ENCODE measurements at places on chromosomes 11 and 22.

GRCh38 chr11:1150116-1150515, 7.6 kb upstream of the MUC5AC start:
- no peak for DNase-seq

- DNase-seq: no peak
Measured at GRCh38 chr22:38861170-38861876, 10.7 kb downstream of the CBX6 start.

- no peak for DNase-seq
Measured at GRCh38 chr11:14012846-14013245, 50.3 kb downstream of the SPON1 start.

DNA sequence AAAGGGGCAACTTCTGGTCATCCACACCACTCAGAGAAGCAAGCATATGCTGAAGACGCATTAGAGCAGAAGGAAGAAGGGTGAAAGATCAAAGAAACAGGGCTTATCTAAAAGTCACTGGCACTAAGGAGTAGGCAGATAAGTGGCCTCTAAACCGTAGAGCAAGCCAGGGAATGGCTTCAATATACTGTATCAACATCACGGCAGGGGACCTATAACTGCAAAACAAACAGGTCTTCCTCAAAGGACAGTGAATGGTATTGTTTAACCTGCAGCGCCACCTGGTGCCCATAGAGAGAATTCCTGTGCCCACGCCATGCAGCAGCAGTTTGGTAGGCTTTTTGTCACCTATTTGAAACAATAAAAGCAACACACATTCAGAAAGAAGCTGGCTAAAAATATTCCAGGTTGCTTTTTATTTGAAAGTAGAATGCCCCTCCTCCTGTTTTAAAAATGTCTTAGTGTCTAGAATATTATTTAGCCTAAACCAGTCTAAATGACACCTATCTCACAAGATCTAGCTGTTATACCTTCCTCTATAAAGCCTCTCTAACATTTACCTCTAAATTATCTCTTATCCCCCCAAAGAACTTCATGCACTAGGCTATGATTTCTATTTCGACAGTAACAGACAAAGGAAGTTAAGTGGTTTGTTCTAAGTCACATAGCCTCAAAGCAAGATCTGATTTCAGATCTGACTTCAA, 21.8 kb downstream of the SNX19 start:
- DNase-seq: peak; percentile 68

DNA sequence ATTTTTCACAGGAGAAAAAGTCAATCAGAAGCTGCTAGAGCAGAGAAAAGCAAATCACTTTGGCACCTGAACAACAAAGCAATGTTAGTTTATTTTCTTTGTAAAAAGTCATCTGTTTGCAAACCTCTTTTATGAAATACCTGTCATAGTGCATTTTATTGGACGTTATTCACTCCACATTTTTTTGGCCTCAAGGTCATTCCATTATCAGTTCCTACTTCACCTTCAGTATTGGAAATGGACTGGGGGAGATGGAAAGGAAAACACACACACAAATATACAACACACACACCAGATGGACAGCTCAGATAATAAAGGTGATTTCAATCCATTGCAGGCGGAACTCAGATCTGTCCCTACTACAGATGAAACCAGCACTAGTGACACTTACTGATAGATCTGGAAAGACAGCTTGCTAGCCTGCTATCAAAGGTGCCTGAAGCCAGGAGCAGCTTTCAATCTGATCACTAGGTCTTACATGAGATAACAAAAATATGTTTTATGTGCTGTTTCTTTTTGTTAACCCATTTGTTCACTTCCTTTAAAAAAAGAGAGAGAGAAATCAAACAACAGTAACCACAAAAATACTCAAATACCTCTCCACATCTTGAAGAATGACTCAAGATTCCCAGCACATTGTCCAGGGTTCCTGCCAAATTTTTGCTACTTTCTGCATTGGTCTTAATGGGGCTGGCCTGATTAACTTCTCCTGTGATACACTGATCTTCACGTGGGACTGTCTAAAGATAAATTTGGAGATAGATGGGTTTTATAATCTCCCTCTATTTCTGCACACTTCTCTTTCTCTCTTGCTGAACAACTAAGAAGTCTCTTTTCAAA, 844.3 kb upstream of the TENM4 start:
- no peak for DNase-seq

DNA sequence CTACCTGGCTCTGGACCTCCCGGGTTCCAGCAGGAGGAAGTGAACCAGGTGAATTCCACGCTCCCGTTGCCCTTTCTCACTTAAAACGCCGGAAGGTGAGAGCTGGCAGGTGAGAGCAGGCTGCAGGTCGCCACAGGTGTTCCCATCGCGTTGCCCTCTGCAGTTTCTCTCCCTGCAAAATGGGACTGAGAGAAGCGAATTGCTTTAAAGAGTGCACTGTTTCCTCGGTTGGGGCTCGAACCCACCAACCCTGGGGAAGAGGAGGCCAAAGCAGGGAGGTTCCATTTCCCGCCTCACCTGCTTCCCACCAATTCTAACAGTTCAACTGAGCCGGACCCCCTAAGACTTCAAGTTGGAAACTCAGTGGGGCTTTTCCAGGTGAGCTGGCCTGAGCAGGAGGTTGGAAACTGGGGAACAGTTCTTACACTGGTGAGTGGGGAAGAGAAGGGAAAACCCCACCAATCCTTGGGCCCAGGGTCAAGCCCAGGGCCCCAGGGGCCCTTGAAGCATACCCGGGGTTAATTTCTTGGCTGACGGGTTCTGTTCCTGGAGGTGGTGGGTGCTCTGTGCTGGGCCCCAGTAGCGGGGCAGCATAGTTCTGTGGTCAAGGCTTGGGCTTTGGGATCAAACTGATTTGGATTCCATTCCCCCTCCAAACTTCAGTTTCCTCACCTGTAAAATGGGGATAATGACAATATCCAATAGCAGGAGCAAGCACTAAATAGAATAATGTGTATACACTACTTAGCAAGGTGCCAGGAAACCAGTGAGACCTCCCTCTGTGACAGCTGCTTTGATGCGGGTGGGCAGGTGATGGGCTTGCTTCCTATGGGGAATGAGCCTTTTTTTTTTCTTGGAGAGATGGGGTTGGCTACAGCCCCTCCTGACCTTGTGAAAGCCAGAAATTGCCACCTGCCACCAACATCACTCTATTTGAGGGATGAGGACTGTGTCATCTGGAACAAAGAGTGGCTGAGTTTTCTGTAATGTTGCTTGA, 788 bp downstream of the CD82 start:
- no peak for DNase-seq

GRCh38 chr22:19412478-19412877, 19.1 kb downstream of the HIRA start:
- no peak for DNase-seq

DNA sequence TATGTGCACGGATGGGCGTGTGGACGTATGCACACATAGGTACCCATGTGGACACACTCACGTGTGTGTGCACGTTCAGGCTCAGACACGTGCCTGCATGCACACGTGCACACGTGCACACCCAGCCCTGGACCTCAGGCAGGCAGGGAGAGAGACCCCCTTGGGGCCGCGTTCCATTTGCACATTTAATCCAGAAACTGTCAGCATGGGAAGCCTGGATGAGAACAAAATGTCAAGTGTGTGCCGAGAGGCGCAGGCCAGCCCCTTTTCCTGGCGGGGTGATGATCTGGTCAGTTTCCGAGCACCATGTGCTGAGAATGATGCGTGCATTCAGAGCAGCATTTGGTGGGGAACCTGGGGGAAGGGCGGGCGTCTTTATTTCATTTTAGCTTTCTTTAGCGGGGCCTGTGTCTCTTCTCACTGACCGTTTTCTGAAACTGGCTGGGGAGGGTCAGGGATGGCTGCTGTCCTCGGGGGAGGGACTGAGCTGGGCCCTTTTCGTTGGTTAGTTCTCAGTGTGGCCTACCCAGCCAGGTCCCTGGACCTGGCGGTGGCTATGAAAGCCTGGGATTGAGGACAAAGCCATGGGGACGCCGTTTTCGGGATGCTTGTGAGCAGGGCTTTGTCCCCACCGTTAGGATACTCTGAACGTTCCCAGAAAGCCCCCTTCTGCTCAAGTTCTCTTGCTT, 96.3 kb downstream of the KCNQ1 start:
- no peak for DNase-seq

GRCh38 chr22:23094260-23094659, 23.9 kb downstream of the GNAZ start:
- no peak for DNase-seq

- peak; percentile 28 for DNase-seq
Measured at GRCh38 chr11:1570896-1571759, 943 bp downstream of the DUSP8 start.

DNA sequence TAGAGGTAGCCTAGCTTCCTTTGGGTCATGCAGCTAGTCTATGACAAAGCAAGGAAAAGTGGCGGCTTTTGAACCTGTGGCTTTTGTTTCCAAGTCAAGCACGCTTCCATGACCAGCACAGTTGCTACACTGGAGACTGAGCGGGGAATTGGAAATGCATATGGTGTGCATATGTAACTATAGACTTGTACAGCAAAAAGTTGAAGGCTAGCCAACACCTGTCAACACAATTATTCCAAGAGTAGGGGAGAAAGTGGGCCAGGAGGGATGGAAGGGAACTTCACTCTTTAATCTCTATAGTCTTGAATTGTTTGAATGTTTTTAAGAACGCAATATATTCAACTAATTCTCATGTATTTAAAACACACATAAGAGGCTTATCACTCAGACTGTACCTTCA, 218.5 kb upstream of the CADM1 start:
- DNase-seq: no peak

DNA sequence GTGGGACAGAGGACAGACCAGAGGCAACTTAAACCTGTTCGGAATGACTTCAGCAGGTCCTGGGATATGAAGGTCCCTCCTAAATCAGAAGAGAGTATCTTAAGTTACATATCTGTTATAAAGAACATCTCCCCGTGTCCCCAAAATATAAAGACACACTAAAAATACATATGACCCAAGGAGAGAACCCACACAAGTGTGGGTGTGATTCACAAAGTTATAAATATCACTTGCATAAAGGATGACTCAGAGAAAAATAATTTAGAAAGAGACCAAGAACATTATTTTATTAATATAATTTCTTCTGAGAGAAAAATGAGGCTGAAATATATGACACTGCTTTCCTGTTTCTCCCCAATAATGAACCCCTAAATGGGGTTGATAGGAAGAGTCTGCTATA, 14.2 kb downstream of the OR5B21 start:
- DNase-seq: no peak

DNA sequence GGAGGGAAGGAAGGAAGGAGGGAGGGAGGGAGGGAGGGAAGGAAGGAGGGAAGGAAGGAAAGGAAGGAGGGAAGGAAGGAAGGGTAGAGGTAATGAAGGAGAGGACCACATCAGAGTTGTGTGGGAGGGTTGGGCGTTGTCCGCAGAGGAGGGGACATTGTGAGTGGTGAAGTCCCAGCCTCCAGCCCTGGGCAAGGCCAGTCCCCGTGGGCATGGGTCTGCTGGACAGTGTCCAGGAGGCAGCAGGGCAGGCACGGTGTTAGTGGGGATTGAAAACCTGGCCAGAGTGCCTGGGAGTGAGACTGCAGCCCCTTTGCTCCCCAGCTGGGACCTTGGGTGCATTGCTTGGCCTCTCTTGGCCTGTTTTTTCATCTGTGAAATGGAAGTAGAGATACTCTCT, 1462.3 kb downstream of the BRD1 start:
- DNase-seq: no peak

DNA sequence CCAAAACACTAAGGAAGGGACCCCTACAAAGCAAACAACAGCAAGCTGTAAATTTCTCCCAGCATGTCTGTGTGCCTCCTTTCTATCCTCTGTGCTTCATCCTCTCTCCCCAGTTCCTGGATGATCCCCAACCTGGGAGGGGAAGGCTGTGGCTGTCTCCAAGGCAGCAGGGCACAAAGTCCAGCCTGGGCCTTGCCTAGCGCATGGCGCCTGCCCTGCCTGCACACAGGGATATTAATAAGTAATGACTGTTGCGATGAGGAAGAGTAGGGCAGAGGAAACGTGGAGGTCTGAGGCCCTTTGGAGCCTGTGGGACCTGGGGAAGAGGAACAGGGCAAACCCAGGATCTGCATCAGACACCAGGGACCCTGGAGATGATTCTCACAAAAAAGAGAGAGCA, 2.0 kb downstream of the USH1C start:
- DNase-seq: no peak

GRCh38 chr11:23311986-23312940, 452.0 kb upstream of the CCDC179 start:
- peak; percentile 79 for DNase-seq

DNA sequence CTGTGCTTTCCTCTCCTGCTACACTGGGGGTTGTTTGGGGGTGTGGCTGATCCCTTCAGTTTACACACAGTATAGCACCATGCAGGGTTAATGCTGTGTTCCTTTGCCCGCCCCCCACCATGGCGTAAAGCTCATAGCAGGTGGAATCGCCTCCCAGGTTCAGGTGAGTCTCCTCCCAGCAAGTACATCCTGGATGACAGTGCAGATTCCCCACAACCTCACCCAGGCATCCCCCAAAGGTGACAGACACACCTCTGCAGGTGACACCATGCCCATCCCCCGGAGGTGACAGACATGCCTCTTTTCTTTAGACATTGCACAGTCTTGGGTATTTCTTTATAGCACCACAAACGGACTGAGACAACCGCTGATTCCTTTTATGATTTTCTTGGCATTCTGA, 343.7 kb downstream of the BRD1 start:
- no peak for DNase-seq

- no peak for DNase-seq
Measured at GRCh38 chr11:70001246-70001645, 76.9 kb upstream of the ANO1 start.

GRCh38 chr11:66051371-66051765, 796 bp upstream of the SF3B2 start:
- DNase-seq: no peak

DNA sequence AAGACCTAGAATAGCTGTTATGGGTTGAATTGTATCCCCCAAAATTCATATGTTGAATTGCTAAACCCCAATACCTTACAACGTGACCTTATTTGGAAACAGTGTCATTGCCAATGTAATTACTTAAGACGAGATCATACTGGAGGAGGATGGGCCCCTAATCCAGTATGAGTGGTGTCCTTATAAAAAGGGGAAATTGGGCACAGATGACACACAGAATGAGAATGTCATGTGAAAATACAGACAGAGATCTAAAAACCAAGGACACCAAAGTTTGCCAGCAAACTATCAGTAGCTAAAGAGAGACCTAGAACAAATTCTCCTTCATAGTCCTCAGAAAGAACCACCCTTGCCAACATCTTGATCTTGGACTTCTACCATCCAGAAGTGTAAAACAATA, 127.7 kb downstream of the ATXN10 start:
- DNase-seq: no peak

GRCh38 chr11:45772986-45773785, 31.8 kb upstream of the SLC35C1 start:
- DNase-seq: no peak

- DNase-seq: no peak
Measured at GRCh38 chr11:132972565-132972964, 559.7 kb downstream of the OPCML start.

GRCh38 chr11:8386134-8386864, 122.6 kb upstream of the LMO1 start:
- DNase-seq: no peak

GRCh38 chr11:108697872-108698473, 33.1 kb downstream of the DDX10 start:
- DNase-seq: peak; percentile 75

- no peak for DNase-seq
Measured at GRCh38 chr11:73507086-73507485, 90.8 kb downstream of the FAM168A start.

GRCh38 chr11:73528483-73529203, 69.3 kb downstream of the FAM168A start:
- DNase-seq: peak; percentile 52

- no peak for DNase-seq
Measured at GRCh38 chr11:2914455-2915195, 14.6 kb downstream of the PHLDA2 start.

- DNase-seq: no peak
Measured at GRCh38 chr11:85647078-85647477, 689 bp upstream of the TMEM126A start.
